Stimulated activated CD4-positive, alpha-beta T cell treated with anti-CD3 and anti-CD28 coated beads, Interleukin-12 subunit alpha, Interleukin-12 subunit beta, amount 100 ng/mL, for 24 hours (primary cell): ENCODE measurements at places on chromosomes 7 and 10.

- DNase-seq, result no peak
These were observed 171.3 kb downstream of the DNAJC1 start for GRCh38 chr10:21831986-21832820.

GRCh38 chr10:117601716-117602115, 59.2 kb downstream of the EMX2 start:
- no peak for DNase-seq

DNA sequence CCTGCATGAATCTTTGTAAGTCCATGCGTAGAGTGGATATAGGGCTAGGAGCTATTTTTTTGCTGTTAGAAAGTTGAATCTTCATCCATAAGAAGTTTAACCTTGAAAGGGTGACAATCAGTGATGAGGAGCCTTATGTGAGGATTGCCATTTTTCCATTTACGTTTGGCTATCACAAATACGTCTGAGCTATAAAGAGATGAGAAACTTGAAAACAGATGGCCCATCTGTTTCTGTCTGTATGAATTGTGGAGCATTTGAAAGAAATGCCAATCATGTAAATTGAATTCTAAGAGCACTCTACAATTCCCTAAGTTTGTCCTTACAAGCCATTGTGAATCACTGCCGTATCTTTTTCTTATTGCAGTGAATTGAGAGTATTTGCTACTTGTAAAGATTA, 169.8 kb upstream of the TEX47 start:
- no peak for DNase-seq

DNA sequence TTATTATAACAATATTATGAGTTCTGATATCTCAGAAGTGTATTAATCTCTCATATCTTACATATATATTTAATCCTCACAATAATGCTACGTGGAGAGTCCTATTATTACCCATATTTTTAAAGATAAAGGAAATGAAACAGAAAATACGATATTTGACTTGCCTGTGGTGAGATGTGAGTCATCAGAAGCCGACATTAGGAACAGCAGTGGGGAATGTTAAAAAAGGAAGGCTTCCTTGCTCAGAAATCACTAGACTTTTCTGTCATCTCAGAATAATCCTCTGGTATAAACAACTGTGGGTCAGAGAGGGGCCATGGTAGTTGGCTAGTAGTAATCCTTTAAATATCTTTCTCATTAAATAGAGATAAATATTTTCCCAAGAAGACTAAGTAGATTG, 402.3 kb upstream of the PCDH15 start:
- no peak for DNase-seq

DNA sequence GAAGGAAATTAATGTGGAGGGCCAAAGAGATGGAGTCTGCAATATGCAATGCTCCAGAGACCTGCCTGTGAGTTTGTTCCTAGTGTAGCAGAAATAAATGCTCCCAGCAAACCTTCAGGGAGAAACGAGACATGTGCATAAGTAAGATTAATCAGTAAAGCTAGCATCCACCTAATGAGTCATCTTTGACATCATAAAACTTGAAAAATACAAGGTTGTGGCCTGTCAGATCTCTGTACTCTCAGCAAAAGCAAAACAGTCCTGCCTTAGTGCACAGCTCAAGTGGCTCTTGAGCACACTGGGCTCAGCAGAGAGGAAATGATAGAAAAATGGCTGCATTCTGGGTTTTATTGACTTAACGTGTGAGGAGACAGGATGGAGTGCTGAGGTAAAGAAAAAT, 32.5 kb upstream of the ERCC6 start:
- DNase-seq, result no peak

- no peak for DNase-seq
These were observed 41.1 kb downstream of the MINPP1 start for GRCh38 chr10:87545783-87546182.

DNA sequence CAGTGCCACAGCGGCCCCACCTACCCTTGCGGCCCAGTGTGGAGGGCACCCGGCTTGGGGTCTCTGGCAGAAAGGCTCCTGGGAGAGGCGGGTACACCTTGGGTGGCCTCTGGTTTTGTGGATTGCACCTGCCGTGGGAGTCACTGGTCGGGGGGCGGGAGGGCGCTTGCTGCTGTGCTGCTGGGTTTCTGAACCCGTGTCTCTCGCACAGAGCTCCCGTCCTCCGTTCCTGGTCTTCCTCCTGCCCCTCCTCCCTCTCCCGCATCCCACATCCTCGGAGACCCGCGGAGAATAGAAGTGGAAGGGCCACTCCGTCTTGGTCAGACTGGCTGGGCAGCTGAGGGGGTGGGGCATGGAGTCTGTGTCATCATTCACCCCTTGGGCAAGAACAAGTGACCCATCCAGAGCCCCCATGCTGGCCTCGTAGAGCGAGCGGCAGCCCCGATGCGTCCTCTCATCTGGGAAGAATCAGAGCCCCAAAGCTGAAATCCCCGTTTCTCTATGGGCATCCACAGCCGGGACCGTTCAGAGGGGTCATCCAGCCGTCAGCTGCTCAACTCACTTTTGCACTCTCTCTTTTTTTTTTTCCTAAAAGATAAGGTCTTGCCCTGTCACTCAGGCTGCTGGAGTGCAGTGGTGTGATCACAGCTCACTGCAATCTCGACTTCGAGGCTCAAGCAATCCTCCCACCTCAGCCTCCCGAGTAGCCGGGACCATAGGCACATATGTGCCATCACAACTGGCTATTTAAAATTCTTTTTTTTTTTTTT, 4.0 kb downstream of the MAFK start:
- DNase-seq, result no peak

GRCh38 chr7:5320802-5321396, 38.2 kb downstream of the SLC29A4 start:
- no peak for DNase-seq

DNA sequence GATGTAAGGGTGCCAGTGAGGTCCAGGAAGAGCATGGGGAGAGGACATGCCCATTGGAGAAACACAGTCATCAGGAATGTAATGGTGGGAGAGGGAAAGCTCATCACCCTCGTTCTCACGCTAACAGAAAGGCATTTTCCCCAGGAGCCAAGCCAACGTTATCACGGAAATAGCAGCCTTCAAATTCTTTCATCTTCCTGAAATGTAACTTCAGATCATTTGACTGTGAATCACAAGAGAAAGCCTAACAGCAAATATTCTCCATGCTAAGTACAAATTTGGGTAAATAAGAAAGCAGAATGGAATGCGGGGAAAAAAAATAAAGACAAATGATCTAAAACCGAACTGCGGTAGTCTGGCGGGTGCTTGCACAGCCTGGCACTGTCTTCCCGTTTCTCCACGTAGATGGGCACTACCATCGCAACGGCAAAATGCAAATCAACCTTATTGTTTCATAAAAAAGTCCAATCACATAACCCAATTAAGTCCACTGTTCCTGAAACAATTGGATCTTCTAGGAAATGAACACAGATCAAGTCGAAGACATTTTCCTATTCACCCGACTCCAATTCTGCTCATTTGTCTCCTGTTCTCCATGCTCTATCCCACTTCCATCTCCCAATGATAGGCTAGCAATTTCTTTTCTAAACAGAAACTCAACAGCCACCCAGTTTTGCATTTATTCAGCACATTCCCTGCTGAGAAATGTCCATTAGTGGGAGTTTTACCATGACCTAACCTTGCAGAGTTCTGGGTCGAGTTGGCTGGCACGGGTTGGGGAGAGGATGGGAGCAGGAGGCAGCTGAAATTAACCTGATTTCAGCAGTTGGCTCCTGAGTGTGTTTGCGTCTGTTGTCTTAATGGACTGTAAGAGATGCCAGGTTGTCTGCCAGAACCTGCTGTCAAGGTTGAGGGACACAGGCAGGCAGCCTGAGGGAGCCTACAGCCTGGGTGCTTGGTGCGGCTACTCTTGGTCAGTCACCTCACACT, 74.6 kb upstream of the FRMD4A start:
- DNase-seq, result no peak

DNA sequence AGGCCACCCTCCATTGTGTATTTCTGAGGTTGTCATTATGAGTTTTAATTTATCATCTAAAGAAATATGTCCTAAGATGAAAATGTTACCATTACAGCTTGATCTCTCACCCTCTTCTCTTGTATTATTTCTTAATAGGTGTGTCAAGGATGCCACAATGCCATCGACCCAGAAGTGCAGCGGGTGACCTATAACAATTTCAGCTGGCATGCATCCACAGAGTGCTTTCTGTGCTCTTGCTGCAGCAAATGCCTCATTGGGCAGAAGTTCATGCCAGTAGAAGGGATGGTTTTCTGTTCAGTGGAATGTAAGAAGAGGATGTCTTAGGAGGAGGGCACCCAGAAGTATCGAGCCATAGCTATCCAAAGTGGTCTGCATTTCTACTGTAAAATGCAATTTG, 46.8 kb downstream of the TES start:
- no peak for DNase-seq

GRCh38 chr10:76291885-76292284, 860.5 kb downstream of the LRMDA start:
- no peak for DNase-seq

- peak; percentile 45 for DNase-seq
These were observed 7.1 kb downstream of the CRYGN start for GRCh38 chr7:151432658-151433521.

GRCh38 chr10:30073045-30073766, 13.8 kb upstream of the JCAD start:
- DNase-seq, result no peak

DNA sequence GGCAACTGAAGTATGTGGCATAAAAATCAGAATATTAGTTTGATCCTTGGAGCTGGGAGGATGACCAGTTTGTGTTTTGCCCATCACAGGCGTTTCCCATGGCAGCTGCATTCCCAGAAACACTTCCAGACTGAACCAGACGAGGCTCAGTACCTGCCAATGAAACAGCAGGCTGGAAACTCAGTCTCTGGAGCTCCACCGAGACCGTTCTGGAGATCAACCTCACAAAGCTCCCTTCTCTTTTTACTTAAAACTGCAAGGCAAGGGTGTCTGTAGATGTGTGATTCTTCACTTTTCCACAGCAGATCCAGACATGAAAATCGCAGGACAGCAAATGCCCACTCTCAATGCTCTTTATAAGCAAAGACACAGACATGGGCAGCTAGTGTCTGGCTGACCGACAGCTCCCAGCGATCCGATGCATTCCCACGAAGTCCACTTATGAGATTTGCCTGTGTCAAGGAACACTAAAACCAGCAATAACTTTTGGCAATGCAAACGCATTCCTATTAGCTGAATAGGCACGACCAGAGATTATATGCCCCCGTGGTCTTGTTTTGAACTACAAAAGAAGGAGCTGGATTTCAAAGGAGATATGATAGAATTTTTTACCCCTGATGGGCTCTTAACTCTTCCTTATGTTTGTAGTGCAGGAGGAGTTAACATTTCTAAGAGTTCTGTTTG, 72.6 kb downstream of the ADAM12 start:
- DNase-seq, result no peak

- no peak for DNase-seq
These were observed 6.1 kb upstream of the CCL24 start for GRCh38 chr7:75819711-75820110.

GRCh38 chr10:9796564-9796963, 1221.1 kb upstream of the CELF2 start:
- DNase-seq, result no peak

DNA sequence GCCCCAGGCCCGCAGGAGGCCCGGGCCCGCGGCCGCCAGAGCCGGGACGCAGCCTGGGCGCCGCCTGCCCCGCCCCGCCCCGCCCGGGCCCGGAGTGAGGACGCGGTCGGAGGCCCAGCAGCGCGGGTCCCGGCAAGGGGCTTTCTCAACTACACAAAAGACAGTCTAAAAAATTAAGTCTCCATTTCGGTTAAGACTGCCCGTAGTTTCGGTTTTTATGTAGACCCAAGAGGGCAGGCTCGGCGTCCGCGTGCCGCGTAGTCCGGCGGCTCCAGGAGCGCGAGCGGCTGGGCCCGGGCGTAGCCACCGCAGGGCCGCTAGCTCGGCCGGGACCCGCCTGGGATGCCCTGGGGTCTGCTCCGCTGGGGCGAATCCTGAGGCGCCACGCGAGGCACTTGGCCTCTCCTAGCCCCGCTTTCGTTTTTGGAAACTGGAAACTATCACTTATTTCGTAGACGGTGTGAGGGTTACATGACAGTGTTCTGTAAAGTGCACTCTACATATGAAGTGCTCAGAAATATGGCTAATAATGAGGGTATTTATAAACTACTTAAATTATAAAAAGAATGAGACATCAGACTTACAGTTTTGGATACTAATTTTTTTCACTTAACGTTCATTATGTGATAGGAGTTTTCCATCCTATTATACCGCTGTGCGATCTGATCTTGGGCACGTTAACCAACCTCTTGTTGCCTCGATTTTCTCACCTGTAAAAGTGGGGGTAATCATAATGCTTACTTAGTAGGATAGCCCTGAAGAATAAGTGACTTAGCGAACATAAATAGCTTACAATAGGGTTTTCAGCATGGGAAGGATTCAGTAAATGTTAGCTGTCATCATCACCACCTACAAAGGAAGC, 573 bp downstream of the BLVRA start:
- DNase-seq, result no peak

- DNase-seq, result no peak
These were observed 103.1 kb upstream of the RHOBTB1 start for GRCh38 chr10:61047081-61047480.

DNA sequence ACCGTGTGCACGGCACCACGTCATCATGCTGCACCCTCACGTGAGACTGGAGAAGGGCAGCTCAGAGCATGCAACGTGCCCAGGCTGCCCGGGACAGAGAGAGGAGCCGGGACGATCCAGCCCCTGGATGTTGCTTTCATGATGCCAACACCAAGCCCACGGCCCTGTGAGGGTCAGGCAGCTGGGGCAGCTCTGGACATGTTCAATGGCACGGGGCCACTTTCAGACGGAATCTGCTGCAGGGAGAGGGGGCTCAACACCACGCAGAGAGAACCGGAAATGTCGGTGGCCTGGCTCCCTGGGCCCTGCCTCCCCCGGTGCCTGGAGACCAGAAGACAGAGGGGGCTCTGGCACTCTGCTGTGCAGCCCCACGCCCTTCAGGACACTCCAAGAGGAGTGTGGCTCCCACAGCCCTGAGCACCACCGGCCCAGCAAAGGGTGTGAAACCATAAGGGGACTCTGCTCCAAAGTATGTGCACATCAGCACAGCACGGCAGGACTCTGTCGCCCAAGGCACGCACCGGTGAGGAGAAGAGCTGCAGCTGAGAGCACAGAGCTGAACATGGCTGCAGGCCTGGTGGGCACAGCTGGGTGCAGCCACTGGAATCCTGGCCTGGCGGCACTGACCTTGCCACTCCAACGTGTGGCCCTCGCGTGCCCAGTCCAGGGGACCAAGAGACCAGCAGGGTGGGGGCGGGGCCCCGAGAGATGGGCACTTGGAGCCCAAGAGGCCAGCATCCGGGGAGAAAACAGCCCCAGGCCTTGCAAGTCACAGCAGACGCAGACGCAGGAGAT, 70.3 kb upstream of the PDGFA start:
- DNase-seq, result no peak

DNA sequence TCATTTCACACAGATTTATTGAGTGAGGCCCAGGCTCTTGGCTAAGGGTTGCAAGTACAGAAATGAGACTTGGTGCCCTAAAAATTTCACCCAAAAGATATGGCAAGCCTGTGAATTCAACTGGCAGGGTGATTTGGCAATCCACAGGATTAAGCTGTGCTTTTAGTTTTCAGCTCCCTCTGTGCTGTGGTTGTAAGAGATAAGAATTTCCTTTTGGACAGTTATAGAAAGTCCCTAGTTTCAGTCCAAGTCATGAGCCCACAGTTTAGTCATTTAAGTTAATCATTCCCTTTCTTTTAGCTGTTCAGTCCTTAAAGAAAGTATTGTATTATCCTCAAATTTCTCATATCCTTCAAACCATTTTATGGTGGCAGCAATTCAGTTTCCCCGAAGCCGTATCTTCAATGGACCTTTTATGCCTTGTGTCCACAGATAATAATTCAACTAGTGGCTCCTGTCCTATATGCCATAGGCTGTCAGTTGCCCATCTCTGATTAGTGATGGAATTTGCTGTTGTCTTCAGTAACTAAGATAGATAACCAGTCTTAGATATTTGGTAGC, 73.4 kb upstream of the NAMPT start:
- DNase-seq, result no peak

GRCh38 chr7:146084086-146084485, 32.5 kb upstream of the CNTNAP2 start:
- no peak for DNase-seq
